T47D (cell line): ENCODE measurements at places on chromosomes 4 and X.

DNA sequence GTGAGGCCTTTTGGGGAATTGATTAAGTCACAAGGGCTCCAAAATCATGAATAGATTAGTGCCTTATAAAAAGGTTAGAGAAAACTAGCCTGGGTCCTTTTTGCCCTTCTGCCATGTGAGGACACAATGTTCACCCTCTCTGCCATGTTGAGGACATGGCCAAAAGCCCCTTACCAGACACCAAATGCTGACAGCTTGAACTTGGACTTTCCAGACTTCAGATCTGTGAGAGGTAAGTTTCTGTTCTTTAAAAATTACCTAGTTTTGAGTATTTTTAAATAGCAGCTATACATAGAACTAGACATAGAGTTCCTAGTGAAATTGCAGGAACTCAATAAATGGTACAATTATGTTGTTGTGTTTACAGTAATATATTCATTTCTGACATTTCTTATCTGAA, 1214.4 kb downstream of the ADGRL3 start:
- DNase-seq = no peak

DNA sequence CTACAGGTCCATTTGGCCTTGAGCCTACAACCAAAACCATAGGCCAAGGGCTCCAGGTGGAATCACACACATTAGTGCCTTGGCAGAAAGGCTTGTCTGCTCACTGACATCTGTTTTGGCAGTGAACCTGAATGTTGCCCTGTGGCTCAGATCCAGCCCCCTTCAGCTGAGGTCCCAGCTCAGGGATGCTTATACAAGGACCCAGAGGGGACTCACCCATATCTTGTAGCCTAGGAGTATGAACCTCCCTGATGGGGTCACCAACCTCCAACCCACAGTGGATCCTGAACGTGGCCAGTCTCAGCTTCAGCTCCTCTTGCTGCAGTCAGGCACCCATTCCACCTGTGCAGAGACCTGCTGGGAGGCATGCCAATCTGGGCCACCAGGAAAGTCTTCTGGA, 50.8 kb upstream of the HMX1 start:
- DNase-seq = no peak

- DNase-seq = no peak
Measured at GRCh38 chrX:73903941-73904340, 340.9 kb downstream of the CHIC1 start.

DNA sequence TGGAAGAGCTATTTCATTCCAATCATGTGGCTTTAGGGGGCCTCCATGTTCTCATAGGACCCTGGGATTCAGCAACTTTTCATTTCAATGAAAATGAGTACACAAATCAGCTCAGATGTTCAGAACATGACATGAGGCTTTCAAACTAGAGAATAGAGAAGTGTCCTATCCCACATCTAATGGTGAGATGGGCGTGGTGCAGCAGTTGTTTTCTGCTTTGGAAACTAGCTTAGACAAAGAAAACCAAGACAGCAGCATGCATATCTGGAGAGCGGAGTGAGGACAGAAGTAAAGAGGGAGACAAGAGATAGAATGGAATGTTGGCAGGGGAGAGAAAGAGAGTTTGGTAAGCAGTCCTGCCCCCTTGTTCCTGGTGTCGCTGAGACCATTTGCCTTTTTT, 1009.1 kb upstream of the IGFBP7 start:
- no peak for DNase-seq

DNA sequence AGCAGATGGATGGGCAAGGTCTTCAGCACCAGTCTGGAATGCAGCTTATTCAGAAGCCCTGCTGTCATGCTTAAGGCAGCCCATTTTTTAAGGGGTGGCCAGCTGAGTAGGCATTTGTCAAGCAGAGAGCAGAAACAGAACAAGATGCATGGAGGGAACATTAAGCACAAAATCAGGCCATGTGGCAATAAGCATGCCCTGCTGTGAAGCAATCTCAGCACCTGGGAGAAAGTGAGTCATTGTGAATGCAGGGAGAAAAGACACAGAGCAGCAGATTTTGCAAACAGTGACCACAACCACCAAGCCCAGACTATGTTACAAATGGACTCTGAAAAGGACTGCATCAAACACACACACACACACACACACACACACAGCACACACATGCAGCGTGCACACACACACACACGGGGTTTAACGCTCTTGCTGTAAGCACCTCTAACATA, 94.1 kb upstream of the GALNT7 start:
- DNase-seq = no peak

DNA sequence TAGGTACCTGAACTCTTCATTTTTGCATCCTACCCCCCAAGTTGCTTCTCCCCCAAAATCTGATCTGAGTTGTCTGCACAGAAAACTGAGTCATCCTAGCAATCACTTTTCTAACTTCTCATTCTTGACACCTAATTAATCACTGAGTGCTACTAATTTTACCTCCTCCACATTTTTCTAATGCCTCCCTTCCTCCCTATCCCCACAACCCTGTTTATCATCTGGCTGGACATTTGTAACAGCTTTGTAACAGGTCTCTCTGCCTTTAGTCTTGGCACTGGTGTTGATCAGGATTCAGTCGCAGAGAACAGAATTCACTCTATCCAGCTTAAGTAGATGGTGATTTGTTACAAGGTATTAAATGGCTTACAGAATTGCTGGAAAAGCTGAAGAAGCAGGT, 303.9 kb upstream of the GATB start:
- DNase-seq = no peak

GRCh38 chr4:138861135-138861534, 154.4 kb upstream of the NOCT start:
- no peak for DNase-seq

DNA sequence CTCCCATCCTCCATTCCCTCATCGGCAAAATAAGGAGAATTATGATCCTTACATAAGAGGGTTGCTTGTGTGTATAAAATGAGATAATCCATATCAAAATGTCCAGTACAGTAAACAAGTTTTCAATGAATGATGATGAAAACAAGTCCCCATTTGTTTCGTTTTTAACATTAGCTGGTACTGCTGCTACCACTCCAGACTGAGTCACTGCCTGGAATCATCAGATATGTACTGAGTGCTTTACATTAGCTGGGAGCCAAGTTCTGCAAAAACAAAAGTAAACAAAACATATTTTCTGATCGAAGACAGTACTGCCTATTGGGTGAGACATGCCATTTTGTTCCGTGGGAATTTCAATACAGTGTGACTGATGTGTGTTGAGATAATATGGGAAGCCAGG, 123.2 kb upstream of the IGFBP7 start:
- DNase-seq = peak; percentile 38

DNA sequence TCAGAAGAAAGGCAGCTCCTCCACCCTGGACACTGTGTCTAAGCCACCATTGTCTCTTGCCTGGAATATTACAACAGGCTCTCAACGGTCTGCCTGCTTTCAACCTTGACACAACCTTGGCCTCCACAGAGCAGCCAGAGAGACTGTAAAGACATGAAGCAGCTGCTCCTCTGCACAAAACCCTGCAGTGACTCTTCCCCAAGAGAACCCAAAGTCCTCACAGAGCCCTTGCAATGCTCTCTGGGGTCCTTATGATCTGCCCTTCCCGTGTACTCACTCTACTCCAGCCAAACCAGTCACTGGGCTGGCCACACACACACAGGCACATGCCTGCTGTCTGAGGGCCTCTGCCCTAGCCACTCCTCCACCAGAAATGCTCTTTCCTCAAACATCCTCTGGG, 75.9 kb upstream of the CPEB2 start:
- DNase-seq = no peak

DNA sequence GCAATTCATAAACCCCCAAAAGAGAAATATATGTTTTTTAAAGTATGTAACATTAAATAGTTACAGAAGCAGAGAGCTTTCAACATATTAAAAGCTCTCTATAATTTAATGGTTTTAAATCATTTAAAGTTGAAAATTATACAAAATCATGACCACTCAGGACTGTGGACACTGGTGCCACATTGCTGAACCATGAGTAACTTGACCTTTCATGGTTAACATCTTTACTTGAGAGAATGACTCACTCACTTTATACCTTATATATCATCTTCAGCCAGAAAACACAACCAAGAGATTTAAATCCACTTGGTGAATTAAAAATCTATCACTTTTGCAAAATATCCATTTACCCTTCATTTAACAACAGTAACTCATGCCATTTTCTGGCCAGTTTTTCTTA, 584.3 kb upstream of the SMIM31 start:
- no peak for DNase-seq

GRCh38 chrX:95063554-95063953, 1389.5 kb downstream of the FAM133A start:
- DNase-seq = no peak

DNA sequence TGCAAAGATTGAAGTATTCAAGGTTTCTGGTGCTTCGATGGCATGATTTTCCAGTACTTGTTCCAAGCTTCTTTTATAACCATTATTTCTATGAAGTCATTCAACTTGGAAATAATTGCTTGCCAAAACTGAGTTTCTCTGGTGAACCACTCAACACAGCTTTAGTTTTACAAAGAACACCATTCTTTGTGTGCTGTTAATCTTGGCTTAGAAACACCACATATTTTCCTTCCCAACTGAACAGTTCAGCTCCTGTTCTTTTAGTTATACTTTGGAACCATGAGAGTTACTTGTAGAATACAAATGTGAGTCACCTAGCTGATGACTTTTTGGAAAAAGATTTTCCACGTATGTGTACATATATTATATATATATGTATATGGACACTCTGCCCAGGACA, 32.7 kb downstream of the TMEM47 start:
- no peak for DNase-seq

GRCh38 chr4:42843694-42844093, 48.8 kb upstream of the GRXCR1 start:
- no peak for DNase-seq

DNA sequence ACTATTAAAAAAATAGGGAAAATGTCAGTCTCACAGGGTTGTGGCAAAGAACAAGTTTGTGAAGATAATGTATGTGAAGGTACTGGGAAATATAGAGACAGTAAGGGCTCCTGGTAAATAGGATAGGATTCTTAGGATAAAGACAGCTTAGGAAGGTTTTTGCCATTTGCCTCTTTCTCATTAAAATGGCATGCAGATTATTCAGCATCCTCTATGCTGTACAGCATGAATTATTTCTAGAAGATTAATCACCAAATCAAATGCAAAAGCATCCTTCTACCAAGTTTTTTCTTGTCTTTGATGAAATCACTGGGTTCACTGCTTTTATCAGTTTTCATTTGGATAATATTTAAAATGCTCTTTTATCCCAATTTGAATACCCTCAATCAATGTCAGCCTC, 142.8 kb downstream of the NDST3 start:
- DNase-seq = no peak

GRCh38 chrX:3518870-3519269, 172.4 kb upstream of the MXRA5 start:
- DNase-seq = no peak

DNA sequence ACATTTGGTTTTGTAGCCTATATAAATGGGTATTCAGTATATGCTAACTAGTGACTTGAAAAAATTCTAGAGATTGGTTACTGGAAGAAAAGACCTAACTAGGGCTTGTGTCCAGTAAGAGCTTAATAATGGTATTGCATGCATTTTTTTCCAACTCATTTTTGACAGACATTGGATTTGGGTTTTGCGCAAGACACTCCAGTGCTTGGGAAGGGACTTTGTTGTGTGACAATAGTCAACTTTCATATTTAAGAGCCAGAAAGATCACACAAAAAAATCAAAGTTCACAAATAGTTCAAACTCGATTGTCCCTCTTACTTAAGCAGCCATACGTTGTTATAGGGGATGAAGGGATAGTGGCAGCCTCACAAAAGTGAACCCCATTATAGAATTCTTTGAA, 1.2 kb upstream of the HSD17B11 start:
- DNase-seq = no peak

DNA sequence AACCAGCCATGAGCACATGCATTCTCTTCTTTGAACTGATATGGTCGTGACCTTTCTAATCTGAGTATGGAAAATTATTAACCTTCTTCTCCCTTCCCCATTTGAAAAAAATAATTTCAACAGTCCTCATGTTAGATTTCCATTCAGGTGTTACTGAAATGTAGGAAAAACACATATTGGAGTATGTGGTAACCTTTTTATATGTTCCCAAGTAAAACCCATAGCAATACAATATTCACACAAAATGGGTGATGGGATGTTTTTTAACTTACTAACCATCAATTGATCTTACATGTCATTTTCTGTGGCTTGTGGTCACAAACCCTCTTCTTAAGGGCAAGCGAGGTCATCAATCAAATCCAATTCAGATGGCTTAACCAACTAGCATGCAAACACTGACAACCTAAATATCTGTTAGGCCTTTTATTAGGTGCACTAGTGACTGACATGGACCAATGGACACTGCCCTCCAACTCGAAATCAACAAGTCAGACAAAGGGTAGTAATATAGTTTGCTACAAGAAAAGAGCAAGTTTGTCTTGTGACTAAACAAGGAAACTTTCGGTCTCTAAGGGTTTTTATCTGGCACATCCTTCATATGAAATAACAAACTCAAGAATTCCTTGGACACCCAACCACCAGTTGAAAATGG, 74.3 kb downstream of the CAMK2D start:
- no peak for DNase-seq

DNA sequence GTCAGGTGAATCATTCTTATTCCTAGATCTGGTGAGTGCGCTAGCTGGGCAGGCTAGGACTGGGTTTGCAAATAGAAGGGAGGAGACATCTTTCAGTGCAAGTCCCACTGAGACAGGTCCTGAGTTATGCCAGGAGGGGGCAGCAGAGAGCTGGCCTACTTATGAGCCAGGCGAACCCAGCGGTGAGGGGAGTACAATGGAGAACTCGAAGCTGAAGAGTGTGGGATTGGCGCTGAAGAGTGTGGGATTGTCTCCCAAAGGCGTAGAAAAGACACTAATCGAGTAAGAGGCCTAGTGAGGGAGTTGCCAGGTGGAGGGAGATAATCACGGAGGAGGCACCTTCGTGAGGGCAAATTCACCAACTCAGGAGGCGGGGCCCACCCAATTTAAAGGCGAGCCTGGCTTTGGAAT, 91.7 kb upstream of the CXorf66 start:
- DNase-seq = peak; percentile 75

DNA sequence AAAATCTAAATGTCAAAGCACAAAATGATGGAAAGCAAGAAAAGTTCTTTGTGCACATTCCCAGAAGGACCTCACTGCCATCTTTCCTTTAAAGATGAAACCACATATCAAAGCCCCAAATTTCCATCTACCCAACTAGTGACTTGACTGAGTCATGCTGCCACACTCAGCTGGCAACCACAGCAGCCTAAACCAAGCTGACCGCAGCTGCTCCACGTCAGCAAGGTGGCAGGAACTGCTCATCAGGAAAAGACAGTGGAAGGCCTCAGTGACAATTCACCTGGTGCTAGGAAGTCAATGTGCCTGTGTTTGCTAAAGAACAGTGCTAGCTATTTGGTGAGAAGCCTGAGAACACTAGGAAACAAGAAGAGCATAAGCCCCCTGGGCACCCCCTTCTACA, 26.1 kb downstream of the ACOX3 start:
- DNase-seq = no peak

DNA sequence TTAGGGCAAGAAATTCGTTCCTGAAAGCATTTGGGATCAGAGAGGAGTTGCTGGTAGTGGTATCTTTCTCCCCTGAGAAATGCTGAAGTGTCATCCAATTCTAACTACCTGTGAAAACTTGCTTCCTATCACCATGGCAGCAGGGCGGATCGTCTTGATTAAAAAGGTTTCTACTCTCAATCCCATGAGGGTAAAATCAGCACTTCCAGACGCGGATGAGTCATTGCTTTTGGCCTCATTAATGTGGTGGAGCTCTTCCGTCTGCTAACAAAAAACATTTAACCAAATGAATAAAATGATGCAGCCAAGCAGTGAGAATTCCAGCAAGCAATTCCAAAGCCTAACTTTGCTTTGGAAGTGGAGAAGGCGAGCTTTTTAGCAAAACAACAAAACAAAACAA, 325.6 kb downstream of the CAMK2D start:
- no peak for DNase-seq

- DNase-seq = no peak
Measured at GRCh38 chr4:22514481-22514880, 1.4 kb downstream of the ADGRA3 start.
